ENCODE measurements at places on chromosomes 12 and 14. TPM values are rescaled to one million over a fixed set of nuclear protein-coding genes. Genes with fewer than 3 reads are reported as not detected.

DNA sequence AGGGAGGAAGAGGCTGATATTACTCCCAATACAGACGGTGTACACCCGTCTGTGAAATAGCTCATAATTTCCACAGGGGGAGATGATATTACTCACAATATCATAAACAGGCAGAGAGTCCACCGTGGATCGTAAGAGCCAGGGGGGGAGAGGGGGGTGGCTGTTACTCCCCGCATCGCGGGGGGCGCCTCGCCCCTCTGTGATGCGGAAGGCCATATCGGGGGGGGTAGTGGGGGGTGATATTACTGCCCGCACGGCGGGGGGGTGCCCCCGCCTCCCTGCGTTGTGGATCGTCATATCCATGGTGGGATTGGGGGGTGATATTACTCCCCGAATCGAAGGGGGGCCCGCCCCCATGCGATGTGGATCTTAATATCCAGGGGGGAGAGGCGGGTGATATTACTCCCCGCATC, 91.9 kb downstream of the FRMD6 start:
- DNase-seq = no peak
- H3K27me3 ChIP-seq = no peaks in the 10 kb centered on the region
- H3K36me3 ChIP-seq = no peaks in the 10 kb centered on the region
- no peak overlapping the region for H3K27ac ChIP-seq

- no peak for DNase-seq
- no peaks in the 10 kb centered on the region for H3K4me1 ChIP-seq
- no peak overlapping the region for H3K27ac ChIP-seq
Measured at GRCh38 chr12:50949801-50950302, 2.5 kb upstream of the HIGD1C start.

- no peaks in the 10 kb centered on the region for H3K36me3 ChIP-seq
- DNase-seq = peak; percentile 8
- H3K27me3 ChIP-seq = no peaks in the 10 kb centered on the region
- no peaks in the 10 kb centered on the region for H3K4me1 ChIP-seq
- H3K27ac ChIP-seq = no peak overlapping the region
- H3K4me3 ChIP-seq = no peak overlapping the region
Measured at GRCh38 chr12:97912943-97913342, 450.3 kb downstream of the RMST start.

GRCh38 chr12:121620333-121620891, 5.9 kb upstream of the ORAI1 start:
- DNase-seq = no peak
- H3K27me3 ChIP-seq = no peaks in the 10 kb centered on the region
- peaks cover 7% of the 10 kb centered on the region for H3K4me1 ChIP-seq
- no peak overlapping the region for H3K4me3 ChIP-seq
- no peak overlapping the region for H3K27ac ChIP-seq

DNA sequence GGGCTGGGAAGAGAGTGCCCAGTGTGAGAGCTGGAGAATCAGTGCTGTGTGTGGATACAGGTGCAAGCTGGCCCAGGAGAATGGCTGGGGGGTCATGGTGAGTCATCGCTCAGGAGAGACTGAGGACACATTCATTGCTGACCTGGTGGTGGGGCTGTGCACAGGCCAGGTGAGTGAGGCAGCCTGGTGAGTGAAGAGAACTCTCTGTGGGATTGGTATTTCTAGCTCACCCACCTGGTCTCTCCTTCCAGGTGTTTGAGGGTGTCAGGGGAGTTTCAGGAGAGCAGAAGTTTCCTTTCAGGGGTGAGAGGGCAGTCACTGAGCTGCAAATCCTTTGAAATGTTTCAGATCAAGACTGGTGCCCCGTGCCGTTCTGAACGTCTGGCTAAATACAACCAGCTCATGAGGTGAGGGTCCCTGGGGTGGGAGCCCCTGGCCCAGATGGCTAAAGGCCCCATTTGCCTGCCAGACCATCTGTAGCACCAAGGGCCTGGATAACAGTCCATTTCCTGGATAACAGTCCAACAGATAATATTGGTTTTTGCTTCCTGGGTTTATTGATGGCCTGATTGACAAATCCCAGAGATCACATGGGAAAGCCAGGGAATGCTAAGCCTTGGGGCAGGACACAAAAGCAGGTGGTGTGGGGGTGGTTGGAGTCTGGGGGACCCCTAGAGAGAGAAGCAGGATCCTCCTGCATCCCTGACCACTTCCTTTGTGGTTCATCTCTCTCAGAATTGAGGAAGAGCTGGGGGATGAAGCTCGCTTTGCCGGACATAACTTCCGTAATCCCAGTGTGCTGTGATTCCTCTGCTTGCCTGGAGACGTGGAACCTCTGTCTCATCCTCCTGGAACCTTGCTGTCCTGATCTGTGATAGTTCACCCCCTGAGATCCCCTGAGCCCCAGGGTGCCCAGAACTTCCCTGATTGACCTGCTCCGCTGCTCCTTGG, 5.5 kb upstream of the ATN1 start:
- no peak overlapping the region for H3K27ac ChIP-seq
- no peak for DNase-seq
- no peak overlapping the region for H3K4me3 ChIP-seq
- no peaks in the 10 kb centered on the region for H3K27me3 ChIP-seq
- peaks cover 40% of the 10 kb centered on the region for H3K36me3 ChIP-seq
- H3K4me1 ChIP-seq = peaks cover 32% of the 10 kb centered on the region

DNA sequence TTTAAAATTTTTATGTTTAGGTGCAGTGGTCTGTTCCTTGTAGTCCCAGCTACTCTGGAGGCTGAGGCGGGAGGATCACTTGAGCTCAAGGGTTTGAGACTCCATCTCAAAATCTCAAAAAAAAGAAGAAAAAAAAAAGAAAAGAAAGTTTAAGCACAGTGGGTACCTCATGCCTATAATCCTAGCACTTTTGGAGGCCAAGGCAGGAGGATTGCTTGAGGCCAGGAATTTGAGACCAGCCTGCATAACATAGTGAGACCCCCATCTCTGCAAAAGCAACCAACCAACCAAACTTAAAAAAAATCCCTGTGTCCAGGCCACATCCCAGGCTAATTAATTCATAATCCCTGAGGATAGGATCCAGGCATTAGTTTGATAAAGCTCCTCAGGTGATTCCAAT, 3.4 kb upstream of the SALL2 start:
- H3K27me3 ChIP-seq = peaks cover 24% of the 10 kb centered on the region
- no peak overlapping the region for H3K4me3 ChIP-seq
- DNase-seq = no peak

DNA sequence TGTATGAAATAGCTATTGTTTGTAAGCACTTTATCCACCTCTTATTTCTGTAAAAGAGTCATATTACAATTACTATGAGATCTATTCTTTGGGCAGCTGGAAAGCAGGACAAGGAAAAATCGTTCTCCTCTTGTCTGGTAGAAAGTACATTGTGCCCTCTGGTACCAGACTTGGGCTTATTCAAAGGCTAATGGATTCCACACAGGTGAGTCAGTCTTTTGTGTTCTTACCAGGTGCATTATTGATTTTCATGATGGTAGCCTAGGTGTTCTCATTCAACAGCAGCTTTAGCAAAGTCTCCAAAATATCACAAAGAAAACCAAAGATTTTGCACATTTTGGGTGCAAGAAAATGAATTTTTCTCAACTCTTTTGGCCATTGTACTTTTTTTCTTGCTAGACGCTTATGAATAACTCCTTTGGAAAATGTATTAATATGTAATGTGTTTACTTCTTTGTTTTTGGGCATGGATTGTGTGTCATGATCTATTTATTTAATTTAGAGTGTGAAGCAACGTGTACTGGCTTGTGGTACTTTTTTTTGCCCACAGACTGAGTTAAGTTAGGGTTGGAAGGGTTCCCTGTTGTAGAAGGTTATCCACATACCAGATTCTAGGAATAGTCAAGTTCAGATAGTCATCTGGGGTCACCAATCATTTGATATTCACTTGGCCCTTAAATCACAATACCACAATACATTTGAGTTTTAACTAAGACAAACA, 26.2 kb downstream of the MNAT1 start:
- H3K27me3 ChIP-seq = no peaks in the 10 kb centered on the region
- H3K4me1 ChIP-seq = peaks cover 49% of the 10 kb centered on the region
- peak overlapping the region; percentile 81 for H3K27ac ChIP-seq
- no peak overlapping the region for H3K4me3 ChIP-seq
- no peaks in the 10 kb centered on the region for H3K36me3 ChIP-seq
- DNase-seq = peak; percentile 52

DNA sequence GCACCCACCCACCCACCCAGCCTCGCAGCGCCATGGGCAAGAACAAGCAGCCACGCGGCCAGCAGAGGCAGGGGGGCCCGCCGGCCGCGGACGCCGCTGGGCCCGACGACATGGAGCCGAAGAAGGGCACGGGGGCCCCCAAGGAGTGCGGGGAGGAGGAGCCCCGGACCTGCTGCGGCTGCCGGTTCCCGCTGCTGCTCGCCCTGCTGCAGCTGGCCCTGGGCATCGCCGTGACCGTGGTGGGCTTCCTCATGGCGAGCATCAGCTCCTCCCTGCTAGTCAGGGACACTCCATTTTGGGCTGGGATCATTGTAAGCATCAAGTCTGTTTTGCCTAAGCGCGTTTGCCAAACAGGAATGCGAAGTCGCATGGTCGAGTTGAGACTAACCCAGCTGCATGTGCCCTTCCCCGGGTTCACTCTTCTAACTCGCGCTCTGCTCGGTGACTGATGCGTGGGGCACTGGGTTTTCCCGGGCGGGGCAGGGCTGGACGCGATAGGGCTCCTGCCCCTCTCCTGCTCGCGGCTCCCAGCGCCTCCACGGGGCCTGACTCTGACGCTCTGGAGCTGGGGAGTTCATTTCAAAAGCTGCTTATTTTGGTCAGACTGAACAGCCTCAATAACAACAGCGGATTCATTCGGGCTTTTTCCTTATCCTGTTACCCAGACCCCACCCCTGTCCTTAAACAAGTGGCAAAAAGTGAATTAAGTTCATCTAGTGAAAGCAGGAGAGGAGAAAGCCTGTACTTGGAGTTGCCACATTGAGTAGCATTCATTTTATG, 458 bp downstream of the SSPN start:
- H3K36me3 ChIP-seq = peaks cover 11% of the 10 kb centered on the region
- H3K4me3 ChIP-seq = peak overlapping the region; percentile 88
- peak overlapping the region; percentile 71 for H3K27ac ChIP-seq
- H3K27me3 ChIP-seq = no peaks in the 10 kb centered on the region

- no peaks in the 10 kb centered on the region for H3K36me3 ChIP-seq
- H3K4me1 ChIP-seq = peaks cover 8% of the 10 kb centered on the region
- H3K4me3 ChIP-seq = no peak overlapping the region
- no peak overlapping the region for H3K27ac ChIP-seq
Measured at GRCh38 chr14:89648924-89649323, 231.9 kb upstream of the FOXN3 start.

GRCh38 chr12:67320614-67321295, 51.6 kb downstream of the CAND1 start:
- H3K27ac ChIP-seq = peak overlapping the region; percentile 15
- H3K36me3 ChIP-seq = peaks cover 34% of the 10 kb centered on the region
- H3K4me1 ChIP-seq = no peaks in the 10 kb centered on the region
- no peaks in the 10 kb centered on the region for H3K27me3 ChIP-seq
- H3K4me3 ChIP-seq = no peak overlapping the region

DNA sequence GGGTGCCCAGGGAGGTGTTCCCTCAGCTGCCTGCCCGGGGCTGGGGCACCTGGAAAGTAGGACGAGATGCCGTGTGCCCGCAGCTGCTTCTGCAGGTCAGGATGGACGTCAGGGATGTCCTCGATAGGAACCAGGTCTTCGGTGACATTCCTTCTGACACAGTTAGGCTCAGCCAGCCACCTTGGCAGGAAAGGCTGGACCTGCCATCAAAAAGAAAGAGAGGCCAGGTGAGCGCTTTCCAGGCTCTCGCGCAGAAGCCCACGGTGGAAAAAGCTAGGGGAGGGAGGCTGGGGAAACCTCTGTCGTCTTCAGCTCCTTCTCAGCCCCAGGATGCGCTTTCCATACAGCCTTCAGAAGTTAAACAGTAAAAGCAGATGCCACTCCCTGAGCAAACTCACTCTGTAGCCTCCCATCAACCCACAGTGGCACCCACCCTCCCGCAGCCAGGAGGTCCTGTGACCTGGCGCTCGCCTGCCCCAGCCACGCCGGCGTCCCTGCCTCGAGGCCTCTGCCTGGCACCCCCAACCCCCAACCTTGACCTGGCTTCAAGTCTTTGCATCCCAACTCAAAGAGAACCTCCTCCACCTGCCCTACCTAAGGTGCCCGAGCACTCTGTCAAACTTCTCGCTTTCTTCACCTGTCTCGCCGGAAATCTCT, 1.3 kb downstream of the DDX51 start:
- peak overlapping the region; percentile 85 for H3K27ac ChIP-seq
- H3K27me3 ChIP-seq = no peaks in the 10 kb centered on the region
- H3K4me1 ChIP-seq = peaks cover 20% of the 10 kb centered on the region

GRCh38 chr12:10213168-10214135, 775 bp downstream of the GABARAPL1 start:
- H3K27me3 ChIP-seq = no peaks in the 10 kb centered on the region
- DNase-seq = peak; percentile 48
- peak overlapping the region; percentile 96 for H3K27ac ChIP-seq
- H3K4me1 ChIP-seq = peaks cover 11% of the 10 kb centered on the region
- H3K4me3 ChIP-seq = peak overlapping the region; percentile 84

DNA sequence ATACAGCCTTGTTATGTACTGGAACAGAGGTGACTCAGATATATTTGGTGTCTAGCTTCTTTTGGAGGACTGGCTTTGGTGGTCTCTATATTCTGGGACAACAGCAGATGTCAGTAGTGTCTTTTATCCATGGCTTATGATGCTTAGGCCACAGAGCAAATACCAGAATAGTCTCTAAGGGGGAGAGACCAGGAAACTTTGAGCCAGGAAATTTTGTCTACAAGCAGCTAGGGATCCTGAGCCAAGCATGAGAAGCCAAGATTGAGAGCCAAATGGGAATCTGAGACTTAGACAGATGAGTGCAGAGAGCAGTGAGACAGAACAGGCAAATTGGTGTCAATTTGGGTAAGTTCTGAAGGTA, 28.4 kb upstream of the PTPRR start:
- H3K27me3 ChIP-seq = peaks cover 6% of the 10 kb centered on the region
- H3K36me3 ChIP-seq = no peaks in the 10 kb centered on the region
- no peak overlapping the region for H3K4me3 ChIP-seq

GRCh38 chr12:8554451-8555195, 13.9 kb upstream of the CLEC4E start:
- H3K27me3 ChIP-seq = no peaks in the 10 kb centered on the region
- H3K27ac ChIP-seq = no peak overlapping the region
- H3K4me1 ChIP-seq = no peaks in the 10 kb centered on the region
- H3K36me3 ChIP-seq = no peaks in the 10 kb centered on the region
- no peak overlapping the region for H3K4me3 ChIP-seq
- peak; percentile 14 for DNase-seq

GRCh38 chr14:61476754-61477410, 155.5 kb downstream of the PRKCH start:
- peak overlapping the region; percentile 43 for H3K4me3 ChIP-seq
- H3K27me3 ChIP-seq = no peaks in the 10 kb centered on the region

Gene MFAP5
- not detected for total RNA-seq

Gene ATXN7L3B
- total RNA-seq = 59.7 TPM

Gene LRRC10
- total RNA-seq = not detected

Gene ZBTB1
- total RNA-seq = 28.1 TPM

Gene STAC3
- 5.0 TPM for total RNA-seq

Gene ZNF891
- 4.8 TPM for total RNA-seq

Gene PLEK2
- 34.8 TPM for total RNA-seq

All from Calu3 (cell line).